ENCODE measurements at places on chromosomes 12 and 14. TPM values are rescaled to one million over a fixed set of nuclear protein-coding genes. Genes with fewer than 3 reads are reported as not detected.

- no peak for DNase-seq
- H3K4me1 ChIP-seq = peaks cover 69% of the 10 kb centered on the region
- no peaks in the 10 kb centered on the region for H3K27me3 ChIP-seq
Measured at GRCh38 chr12:50520416-50521207, 15.8 kb downstream of the DIP2B start.

GRCh38 chr14:65243766-65244442 is 141.6 kb upstream of the MAX start:
- no peaks in the 10 kb centered on the region for H3K36me3 ChIP-seq
- no peaks in the 10 kb centered on the region for H3K27me3 ChIP-seq
- H3K4me3 ChIP-seq = no peak overlapping the region
- peak; percentile 46 for DNase-seq

DNA sequence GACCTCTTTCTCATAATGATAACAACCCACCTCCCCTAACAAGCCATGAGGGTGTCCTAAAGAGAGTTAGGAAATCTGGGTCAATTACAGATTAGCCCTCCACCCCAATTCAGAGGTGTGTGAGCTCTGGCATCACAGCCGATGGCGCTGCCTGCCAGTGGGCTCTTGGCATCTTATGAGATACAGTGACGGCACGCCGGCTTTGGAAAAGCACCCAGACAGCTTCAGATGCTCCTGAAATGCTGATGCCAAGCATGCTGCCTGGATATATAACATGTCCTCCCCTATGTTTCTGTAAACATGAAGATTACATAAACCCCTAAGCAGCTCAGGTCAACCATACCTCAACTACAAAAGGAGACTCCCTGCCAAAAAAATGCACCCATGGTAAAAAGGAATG is 152.6 kb downstream of the TTC7B start:
- peaks cover 11% of the 10 kb centered on the region for H3K4me1 ChIP-seq
- H3K27me3 ChIP-seq = no peaks in the 10 kb centered on the region
- no peak for DNase-seq

GRCh38 chr12:105220929-105221290 is 15.1 kb downstream of the APPL2 start:
- H3K4me1 ChIP-seq = peaks cover 60% of the 10 kb centered on the region
- H3K36me3 ChIP-seq = peaks cover 53% of the 10 kb centered on the region
- H3K4me3 ChIP-seq = no peak overlapping the region
- H3K27me3 ChIP-seq = no peaks in the 10 kb centered on the region

DNA sequence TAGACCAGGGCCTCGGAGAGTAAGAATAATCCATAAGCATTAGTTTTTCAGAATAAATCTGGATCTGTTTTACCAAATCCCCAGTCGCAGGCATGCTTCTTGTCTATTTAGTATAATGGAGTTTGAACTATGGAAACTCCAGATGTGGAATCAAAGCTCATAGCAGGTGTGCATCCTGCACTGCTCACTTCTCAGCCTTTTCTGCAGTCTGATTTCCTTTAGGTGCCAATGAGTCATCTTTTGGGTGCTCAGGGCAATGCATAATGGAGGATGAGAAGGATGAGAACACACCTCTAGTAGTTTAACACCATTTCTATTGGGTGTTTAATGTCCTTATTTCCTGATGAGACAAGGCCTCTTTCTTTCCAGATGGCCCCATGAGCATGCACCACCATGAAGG is 961.2 kb downstream of the TMEM121 start:
- no peaks in the 10 kb centered on the region for H3K27me3 ChIP-seq
- no peak overlapping the region for H3K4me3 ChIP-seq
- H3K4me1 ChIP-seq = no peaks in the 10 kb centered on the region
- H3K27ac ChIP-seq = no peak overlapping the region

DNA sequence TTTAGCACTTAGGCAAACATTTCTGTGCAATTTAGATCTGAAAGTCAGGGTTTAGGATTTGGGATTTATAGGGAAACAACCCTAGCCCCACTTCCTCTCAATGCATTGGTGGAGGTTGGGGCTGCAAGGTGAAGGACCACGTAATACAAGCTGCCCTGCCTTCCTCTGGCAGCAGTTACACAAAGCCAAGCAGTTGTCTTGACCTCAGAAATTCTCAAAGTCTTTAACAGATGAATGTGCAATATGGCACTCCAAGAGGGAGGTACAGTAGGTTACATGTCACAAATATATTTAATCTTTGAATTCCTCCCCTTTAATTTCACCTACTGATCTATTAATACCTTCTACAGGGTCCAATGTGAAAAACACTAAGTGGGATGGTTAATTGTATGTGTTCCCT is 23.9 kb downstream of the IFNG-AS1 start:
- no peaks in the 10 kb centered on the region for H3K27me3 ChIP-seq
- H3K36me3 ChIP-seq = no peaks in the 10 kb centered on the region
- no peak for DNase-seq
- H3K4me3 ChIP-seq = no peak overlapping the region
- H3K4me1 ChIP-seq = no peaks in the 10 kb centered on the region

- no peak overlapping the region for H3K27ac ChIP-seq
- H3K36me3 ChIP-seq = no peaks in the 10 kb centered on the region
- H3K4me1 ChIP-seq = no peaks in the 10 kb centered on the region
Measured at GRCh38 chr12:25811656-25812126, 146.8 kb upstream of the RASSF8 start.

- H3K4me3 ChIP-seq = no peak overlapping the region
- H3K27me3 ChIP-seq = no peaks in the 10 kb centered on the region
- no peaks in the 10 kb centered on the region for H3K36me3 ChIP-seq
- H3K27ac ChIP-seq = no peak overlapping the region
Measured at GRCh38 chr14:94542111-94542810, 19.0 kb upstream of the SERPINA4 start.

GRCh38 chr12:10075451-10075850 is 23.3 kb downstream of the CLEC1A start:
- H3K4me1 ChIP-seq = no peaks in the 10 kb centered on the region
- no peaks in the 10 kb centered on the region for H3K36me3 ChIP-seq
- H3K4me3 ChIP-seq = no peak overlapping the region
- DNase-seq = no peak
- H3K27me3 ChIP-seq = no peaks in the 10 kb centered on the region

DNA sequence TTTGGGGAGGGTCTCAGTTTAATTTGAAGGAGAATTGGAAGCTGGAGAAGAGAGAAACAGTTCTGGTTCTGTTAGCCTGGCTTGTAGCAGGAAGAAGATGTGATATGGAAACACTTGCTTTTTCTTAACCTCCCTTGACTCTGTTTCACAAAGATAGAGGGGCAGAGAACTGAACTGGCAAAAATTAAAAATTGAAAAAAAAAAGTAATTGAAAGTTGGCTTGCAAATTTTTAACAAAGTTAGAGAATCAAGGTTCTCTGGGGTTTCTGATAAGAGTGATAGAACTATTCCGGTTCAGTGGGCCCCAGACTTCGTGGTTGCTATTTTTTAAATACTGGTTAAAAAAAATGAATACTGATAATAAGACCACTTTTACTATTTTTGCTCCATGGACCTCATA is 2.8 kb downstream of the CRADD start:
- no peak overlapping the region for H3K4me3 ChIP-seq
- DNase-seq = no peak

DNA sequence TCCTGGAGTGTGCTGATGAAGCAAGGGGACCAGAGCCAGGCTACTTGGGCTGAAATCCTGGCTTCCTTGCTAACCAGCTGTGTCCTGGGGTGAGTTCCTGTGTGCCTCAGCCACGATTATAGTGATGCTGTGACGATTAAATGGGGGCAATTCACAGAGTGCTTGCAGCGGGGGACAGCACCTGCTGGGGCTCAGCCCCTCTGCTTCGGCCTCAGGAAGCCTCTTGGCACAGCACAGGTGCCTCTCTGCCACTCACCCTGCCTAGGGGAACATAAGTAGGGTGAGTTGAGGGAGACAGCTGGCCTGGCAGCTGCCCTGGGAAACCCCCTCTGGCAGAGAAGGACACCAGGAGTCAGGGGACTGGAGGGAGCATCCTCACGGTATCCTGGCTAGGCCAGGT is 9.4 kb downstream of the KRT80 start:
- H3K27ac ChIP-seq = no peak overlapping the region
- no peak for DNase-seq
- no peaks in the 10 kb centered on the region for H3K36me3 ChIP-seq
- H3K27me3 ChIP-seq = no peaks in the 10 kb centered on the region
- H3K4me1 ChIP-seq = peaks cover 5% of the 10 kb centered on the region
- H3K4me3 ChIP-seq = no peak overlapping the region

TSPAN8 gene
- 15.8 TPM for total RNA-seq

GRCh38 chr14:94088516-94088915 is 7.4 kb downstream of the IFI27L1 start:
- no peak overlapping the region for H3K27ac ChIP-seq
- no peaks in the 10 kb centered on the region for H3K4me1 ChIP-seq
- no peak for DNase-seq
- no peak overlapping the region for H3K4me3 ChIP-seq
- no peaks in the 10 kb centered on the region for H3K36me3 ChIP-seq

NR4A1 gene
- total RNA-seq = 384 TPM

DNA sequence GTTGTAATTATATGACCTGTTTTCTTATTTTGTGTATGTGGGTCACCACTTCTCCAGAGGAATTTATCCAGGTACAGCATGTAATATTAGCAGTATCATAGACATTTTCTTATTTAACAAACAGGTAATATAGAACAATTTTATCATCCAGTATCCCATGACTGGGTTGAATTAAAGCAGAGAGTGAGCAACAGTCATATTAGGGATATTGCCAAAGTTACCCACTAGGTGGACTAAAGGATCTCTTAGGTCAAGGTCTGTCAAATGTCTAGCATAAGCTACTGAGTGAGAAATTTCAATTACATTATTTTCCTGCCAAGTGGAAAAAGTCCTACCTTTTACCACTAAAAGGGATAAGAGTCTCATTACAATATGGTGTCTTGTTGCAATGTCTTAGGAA is 62.1 kb upstream of the TRIM9 start:
- no peak for DNase-seq
- H3K36me3 ChIP-seq = no peaks in the 10 kb centered on the region
- no peak overlapping the region for H3K27ac ChIP-seq
- H3K4me1 ChIP-seq = no peaks in the 10 kb centered on the region
- H3K4me3 ChIP-seq = no peak overlapping the region
- no peaks in the 10 kb centered on the region for H3K27me3 ChIP-seq

IFI27L1 gene
- 1.6 TPM for total RNA-seq

DNA sequence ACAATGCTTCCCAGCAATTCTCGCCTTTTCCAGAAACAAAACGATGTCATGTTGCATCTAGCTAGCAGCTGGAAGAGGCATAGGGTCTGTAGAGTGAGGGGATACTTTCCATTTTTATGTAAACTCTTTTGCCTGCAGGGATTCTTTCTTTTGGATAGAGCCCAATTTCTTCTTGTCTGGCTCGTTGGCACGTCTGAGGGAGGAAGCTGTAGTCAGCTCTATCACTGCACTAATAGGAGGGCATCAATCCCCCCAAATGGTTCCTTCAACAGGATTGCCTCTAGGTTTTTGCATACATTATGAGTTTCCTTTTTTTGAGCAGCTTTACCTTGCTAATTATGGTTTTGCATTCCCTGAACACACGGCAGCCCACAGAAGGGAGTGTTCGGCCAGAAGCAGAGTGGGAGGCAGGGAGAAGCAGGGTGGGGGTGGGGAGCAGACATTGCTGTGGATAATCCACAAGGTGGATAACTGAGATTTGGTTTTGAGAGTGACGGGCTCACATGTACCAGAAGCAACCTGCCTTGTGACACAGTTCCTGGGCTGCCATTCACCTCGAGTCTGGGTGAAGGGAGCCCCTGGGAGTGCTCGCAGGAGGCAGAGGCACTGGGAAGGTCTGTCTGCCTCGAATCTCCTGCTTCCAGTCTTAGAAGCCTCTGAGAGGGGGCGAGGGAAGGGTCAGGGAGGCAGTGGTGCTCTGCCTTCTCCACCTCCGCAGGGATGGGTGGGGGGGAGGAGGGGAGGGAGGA is 24.5 kb downstream of the LRTM2 start:
- H3K4me1 ChIP-seq = no peaks in the 10 kb centered on the region
- no peaks in the 10 kb centered on the region for H3K27me3 ChIP-seq
- no peaks in the 10 kb centered on the region for H3K36me3 ChIP-seq
- DNase-seq = no peak
- H3K4me3 ChIP-seq = no peak overlapping the region

DNA sequence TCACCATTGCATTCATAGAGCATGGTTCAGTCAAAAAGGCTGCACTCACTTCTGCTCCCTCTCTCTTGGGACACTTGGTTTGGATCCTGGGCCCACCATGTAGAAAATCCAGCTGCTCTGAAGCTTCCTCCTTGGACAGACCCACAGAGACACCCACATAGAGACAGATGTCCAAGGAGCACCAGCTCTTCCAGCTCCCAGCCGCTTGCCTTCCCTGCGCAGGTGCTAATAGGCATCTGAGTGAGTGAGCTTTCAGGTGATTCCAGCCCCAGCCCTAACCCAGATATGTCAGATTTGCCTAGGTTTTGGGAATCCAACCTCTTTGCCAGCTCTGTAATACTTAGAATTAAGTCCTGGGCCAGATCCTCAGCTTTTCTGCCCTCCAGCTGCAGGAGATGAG is 38.6 kb downstream of the DLK1 start:
- no peaks in the 10 kb centered on the region for H3K27me3 ChIP-seq
- no peak for DNase-seq
- H3K36me3 ChIP-seq = no peaks in the 10 kb centered on the region
- no peaks in the 10 kb centered on the region for H3K4me1 ChIP-seq
- H3K27ac ChIP-seq = no peak overlapping the region

DNA sequence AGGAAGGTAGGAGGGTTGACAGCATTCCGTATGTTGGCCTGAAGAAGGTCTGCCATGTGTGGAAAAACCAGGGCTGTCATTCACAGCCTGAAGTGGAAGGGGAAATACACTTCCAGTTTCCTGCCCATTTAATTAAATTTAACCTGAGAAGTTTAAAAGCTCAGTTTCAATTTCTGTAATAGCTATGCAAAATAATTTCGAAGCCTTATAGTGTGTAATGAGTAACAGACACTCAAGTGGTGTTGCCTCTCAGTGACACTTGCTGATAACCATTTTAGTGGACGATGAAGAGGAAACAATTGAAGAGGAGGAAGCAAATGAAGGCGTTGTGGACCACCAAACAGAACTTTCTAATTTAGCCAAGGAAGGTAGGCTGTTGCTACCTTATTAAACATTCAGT is 44.8 kb downstream of the EP400 start:
- no peak for DNase-seq
- peaks cover 84% of the 10 kb centered on the region for H3K36me3 ChIP-seq
- no peak overlapping the region for H3K4me3 ChIP-seq
- no peaks in the 10 kb centered on the region for H3K27me3 ChIP-seq
- no peak overlapping the region for H3K27ac ChIP-seq

GRCh38 chr14:101115652-101116051 is 212.1 kb upstream of the RTL1 start:
- no peaks in the 10 kb centered on the region for H3K4me1 ChIP-seq
- no peak for DNase-seq
- H3K27ac ChIP-seq = no peak overlapping the region
- H3K27me3 ChIP-seq = no peaks in the 10 kb centered on the region
